ENCODE measurements at places on chromosomes 11 and 22.

DNA sequence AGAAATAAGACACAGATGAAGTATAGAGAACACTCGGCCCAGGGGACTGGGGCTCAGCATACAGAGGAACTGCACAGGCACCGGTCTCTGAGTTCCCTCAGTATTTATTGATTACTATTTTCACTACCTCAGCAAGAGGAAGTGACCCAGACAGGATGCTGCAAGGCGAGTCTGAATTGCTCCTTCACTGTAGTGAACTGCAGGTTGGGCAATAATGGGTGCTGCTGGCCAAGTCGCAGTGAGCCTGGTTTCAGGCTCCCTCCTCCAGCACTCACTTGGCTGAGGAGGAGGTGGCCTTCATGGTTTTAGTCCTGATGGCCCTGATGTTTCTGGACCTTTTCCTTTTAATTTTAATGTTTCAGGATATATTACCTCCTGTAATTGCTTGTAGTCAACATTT is 10.4 kb downstream of the OR52K2 start:
- no peak for DNase-seq

GRCh38 chr11:115304774-115305472 is 199.3 kb downstream of the CADM1 start:
- no peak for DNase-seq

GRCh38 chr11:95067039-95067840 is 521 bp downstream of the SRSF8 start:
- peak; percentile 59 for DNase-seq

DNA sequence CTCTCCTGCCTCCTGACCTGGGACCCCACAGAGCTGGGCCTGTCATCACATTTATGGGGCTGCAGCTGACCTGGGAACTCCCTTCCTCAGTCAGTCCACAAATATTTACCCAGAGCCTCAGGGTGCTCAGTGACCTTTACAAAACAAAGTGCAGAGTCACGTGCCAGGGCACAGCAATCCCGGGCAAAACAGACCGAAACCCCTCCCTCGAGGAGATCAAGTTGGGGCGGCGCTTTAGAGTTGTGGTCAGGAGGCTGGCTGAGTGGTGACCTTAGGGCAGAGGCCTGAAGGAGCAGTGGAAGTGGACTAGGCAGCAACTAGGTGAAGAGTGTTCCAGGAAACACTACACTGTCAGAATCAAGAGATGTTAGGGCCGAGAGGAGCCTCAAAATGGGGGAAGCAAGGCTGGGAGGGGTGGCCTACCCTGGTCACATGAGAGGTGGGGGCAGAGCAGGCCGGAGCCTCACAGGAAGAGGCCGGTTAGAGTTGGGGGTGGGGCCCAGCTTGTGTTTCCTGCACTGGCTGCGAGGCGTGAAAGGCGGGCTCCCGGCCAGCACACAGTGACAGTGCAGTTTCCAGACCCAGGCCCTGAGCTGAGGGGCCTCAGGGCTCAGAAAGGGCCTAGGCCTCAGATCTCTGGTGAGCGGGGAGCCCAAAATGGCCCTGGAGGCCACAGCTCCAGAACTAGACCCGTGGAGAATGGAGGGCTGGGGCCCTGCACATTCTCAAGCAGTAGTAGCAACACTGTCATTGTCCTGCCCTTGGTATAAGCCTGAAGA is 3.7 kb upstream of the NEAT1 start:
- peak; percentile 99 for DNase-seq

GRCh38 chr11:78901831-78902230 is 327.2 kb upstream of the NARS2 start:
- no peak for DNase-seq

DNA sequence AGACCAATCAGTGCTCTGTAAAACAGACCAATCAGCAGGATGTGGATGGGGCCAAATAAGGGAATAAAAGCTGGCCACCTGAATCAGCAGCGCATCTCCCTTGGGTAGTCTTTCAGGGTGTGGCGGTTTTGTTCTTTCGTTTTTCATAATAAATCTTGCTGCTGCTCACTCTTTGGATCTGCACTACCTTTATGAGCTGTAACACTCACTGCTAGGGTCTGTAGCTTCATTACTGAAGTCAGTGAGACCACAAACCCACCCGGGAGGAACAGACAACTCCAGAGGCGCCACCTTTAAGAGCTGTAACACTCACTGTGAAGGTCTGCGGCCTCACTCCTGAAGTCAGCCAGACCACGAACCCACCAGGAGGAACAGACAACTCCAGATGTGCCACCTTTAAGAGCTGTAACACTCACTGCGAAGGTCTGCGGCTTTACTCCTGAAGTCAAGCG is 175.5 kb upstream of the PDGFD start:
- no peak for DNase-seq

DNA sequence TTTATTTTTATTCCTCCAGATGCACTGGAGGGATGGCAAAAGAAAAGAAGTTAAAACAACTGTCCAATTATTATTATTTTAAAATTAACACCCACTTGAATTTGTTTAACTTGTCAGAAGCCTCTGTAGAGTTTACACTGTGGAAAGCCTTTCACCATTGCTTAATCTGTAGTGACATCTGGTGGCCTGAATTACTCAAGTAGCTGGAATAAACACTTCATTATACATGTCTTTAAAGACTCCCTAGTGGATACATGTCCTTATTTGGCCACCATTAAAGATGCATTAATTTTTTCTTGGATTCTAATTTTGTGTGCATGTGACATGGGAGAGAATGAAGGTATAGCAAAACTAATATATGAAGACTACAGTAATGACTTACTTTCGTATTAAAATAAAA is 1496.5 kb downstream of the FAM181B start:
- peak; percentile 3 for DNase-seq

DNA sequence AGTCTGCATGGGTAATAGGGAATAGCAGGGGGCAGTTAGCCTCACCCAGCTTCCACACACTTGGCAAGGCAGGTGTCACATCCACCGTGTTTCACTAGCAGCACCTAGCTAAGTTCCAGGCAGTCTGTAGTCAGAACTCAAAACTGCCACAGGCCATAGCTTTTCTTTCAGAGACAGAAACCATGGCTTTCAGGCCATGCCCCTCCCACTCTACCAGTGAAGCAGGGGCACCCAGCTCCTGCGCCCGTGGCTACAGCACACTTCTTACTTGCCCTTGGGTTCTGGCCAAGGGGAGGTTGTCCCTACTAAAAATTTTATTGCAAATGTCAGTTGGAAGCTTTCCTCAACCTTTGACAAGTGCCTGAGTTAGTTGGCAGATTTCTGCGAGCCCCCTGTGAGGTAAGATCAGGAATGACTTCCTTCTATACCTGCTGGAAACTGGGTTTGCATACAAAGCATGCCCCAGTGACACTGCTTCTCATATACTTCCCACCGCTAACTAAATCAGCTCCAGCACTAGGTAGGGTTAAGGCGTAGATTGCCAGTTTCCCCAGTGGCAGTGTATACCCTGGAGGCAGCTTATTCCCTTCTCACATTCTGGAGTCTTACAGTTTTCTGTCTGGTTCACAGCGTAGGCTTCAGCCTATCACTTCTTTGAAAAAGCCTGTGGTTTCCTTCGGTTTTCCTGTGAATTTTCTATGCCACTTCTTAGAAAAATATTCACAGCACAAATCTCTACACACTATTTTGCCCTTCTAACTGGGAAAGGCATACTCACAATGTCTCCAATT is 139.0 kb upstream of the LUZP2 start:
- no peak for DNase-seq

- DNase-seq: no peak
Measured at GRCh38 chr11:86171627-86172026, 72.9 kb upstream of the EED start.

DNA sequence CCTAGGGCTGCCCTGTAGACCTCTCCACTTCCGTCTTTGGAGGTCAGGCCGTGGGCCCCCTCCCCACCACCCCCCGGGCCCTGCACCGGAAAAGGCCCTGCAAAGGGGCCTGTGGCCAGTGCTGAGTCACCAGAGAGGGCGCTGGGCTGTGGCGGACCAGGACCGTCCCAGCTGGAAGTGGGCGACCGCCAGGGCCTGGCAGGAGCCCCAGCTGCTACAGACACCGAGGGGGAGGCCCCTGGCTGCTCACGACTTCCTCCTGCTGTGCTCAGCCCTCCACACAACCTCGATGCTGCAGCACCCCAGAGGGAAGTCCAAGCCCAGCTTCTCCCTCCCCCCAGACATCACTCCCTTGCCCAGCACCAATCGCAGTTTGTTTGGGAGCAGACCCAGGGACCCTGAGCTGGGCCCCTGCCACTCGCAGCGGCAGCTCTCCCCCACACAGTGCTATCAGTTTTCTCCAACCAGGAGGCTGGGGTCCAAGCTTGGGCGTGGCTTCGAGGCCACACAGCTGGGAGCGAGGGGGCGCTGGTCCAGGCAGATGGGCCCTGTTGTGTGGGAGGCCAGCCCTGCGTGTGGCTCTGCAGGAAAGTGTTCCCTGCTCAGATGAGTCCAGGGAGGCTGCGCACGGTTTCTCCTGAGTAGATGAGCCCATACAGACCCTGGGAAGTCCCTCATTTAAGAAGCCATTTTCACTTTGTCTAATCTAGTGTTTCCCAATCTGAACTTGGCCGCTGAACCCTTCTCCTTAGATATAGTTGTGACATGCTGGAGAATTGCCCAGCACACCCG is 5.6 kb upstream of the SH3BP1 start:
- peak; percentile 94 for DNase-seq

DNA sequence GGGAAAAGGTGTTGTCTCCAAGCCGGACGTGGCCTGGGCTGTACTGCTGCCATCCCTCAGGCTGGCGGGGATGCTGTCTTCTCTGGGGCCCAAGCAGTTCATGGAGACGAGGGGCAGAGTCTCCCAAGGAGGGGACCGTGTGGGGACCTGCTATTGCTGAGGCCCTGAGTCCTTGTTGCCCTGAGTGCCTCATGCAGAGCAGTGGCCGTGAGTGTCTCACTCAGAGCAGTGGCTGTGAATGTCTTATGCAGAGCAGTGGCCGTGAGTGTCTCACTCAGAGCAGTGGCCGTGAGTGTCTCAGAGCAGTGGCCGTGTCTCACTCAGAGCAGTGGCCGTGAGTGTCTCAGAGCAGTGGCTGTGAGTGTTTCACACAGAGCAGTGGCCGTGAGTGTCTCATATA is 54.7 kb downstream of the GRAMD4 start:
- DNase-seq: no peak

DNA sequence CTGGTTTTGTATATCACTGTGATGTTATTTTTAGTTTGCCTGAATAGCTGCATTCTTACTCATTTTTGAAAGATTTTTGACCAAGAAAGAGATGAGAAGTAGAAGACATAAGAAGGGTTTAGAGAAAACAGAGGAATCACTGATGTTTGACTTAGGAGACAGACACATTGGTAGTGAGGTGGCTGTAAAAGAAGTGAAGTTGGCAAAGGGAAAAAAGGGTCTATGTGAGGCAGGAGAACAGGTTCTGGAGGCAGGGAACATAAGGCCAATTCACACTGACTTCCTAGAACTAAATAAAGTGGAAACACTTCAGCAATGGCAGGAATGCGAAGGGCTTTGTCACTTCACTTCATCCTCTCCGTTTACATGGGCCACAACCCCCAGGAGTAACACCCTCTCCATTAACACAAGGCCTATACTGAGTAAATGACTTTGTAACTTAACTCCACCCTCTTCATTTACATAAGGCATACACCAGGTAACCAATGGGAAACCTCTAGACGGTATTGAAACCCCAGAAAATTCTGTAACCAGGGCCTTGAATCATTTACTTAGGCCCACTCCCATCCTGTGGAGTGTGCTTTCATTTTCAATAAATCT is 36.5 kb downstream of the CTSC start:
- DNase-seq: no peak

DNA sequence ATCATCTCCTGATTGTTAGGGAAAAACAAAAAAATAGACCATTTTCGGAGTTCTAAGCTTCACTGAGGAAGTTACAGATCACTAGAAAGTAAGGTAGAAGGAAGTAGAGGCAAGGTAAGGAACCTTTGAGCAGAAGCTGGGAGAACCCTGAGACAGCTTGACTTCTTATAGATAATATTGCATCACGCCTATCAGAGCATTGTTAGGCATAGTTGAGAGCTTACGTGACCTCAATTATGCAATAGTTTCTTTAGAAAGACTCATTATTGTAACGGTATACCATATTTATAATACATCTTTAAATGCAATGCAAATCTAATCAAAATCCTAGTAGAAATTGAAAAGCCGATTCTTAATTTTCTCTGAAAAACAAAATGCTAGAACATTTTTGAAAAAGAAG is 4.9 kb downstream of the TBRG1 start:
- no peak for DNase-seq

GRCh38 chr11:127631974-127632373 is 631.4 kb upstream of the KIRREL3 start:
- no peak for DNase-seq

DNA sequence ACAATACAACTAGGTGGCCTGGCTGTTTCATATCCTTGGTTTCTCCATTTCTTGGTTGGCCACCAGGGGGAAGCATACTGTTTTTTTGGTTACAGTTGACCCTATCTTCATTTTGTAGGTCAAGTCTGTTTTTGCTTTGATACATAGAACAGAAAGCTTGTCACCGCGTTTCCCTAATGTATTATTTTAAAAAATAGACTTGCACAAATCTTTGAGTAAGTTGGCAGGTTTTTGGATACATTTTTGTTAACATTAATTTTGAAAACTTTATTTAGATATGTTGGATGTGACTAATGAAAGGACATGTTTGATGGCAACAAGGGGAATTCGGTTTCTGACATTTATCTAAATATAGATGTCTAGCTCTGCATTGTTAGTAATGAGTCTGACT is 3.0 kb downstream of the NCR3LG1 start:
- peak; percentile 48 for DNase-seq

DNA sequence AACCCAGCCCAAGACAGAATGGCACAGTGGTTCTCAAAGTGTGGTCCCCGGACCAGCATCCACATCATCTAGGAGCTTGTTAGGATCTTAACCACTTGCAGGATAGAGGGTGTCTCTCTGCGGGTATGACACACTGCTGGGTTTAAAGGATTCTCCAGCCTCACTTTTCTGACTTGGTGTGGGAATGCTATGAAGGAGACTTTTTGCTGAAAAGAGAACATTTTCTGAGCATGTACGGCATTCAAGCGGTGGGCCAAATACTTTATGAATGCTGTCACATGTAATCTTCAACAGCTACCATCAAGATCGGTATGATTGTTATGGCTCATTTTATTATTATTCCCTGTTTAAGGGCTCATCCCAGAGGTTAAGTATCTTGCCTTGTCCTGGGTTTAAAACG is 1.8 kb upstream of the CD82 start:
- no peak for DNase-seq

DNA sequence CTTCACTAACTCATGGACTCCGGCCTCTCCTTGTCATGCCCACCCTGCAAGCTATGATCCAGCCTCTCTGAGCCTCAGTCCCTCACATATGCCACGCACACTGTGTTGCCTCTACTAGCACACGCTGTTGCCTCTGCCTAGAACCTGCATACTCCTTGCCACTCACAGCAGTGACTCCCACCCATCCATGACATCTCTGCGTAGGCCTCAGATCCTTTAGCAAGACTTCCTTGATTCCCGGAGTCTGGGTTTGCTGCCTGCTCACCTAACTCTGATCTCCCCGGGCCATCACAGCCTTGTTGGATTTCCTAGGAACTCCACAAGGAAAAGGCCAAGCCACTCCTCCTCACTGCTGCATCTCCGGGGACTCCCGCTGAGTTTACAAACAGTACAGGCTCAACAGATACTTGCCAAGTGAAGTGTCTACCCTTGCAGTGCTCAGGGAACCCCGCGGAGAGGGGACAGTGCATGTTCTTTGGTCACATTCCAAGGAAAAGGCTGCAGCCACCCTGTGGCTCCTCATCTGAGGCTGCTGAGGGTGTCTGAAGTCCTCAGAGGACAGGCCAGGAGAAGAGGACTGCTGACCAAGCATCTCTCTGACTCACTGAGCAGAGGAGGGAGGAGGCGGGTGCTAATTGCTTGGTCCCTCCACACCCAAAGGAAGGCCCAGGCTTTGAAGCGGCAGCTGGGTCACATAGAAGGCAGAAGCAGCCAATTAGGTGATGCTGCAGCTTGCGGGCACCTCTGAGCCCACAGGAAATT is 42.4 kb upstream of the NAV2 start:
- DNase-seq: no peak

GRCh38 chr11:17408641-17409040 is 20.2 kb upstream of the KCNJ11 start:
- DNase-seq: no peak
